ENCODE measurements at places on chromosomes 3 and 15.
A peak's percentile ranks its signal among the peaks of the same experiment; 100 is the strongest.

- DNase-seq: no peak
Measured at GRCh38 chr15:59186501-59186900, 20.1 kb upstream of the LDHAL6B start.

DNA sequence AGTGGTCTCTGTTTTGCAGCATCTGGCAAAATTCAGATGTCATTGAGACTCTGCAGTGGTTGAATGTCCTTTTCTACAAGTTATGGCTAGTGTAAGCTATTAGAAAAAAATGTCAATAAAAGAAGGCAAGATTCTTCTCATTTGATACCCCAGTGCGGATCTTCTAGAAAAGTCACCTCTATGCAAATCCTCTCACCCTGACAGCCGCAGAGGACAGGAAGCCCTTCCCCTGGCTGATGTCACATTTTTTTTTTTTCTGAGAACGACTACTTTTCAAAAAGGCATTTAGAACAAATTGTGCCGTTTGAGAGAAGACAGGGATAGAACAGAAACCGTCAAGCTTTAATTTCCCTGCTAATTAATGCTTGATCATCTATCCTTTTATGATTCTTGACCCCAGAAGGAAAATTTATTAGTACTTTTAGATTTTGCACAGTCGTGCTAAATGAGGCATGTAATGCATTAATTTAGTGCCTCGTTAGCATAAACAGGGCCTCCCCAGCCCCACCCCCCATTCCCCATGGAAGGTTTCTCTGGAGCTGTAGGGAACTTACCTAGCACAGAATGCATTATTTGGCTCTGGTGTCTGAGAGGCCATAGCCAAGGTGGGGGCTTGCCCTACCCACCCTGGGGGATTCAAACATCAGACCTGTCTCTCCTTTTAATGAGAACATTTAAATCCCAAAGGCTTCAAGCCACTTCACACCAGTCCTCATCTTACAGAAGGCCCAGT is 183.8 kb downstream of the OPA1 start:
- no peak for DNase-seq

DNA sequence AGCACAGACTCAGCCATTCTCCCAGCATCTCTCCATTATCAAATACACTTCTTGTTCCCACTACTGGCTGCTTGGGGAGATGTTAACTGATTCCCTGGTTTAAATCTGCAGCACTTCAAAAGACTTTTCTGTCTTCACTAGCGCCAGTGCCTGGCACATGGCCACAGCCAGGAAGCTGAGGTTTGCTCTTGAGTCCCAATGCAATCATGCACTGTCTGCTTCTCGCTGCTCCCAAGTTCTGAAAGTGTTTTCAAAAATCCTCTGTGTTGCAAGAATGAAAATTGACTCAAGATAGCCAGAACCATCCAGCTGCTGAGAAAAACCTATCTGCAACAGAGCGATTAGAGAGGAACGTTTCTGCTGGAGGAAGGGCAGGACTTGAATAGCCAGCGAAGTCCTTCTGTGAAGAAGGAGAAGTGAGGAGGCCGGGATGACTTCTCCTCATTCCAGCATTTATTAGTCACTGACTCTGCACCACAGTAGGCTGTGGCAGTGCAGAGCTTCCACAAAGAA is 358.4 kb upstream of the NR2F2 start:
- DNase-seq: no peak

GRCh38 chr15:27410996-27411605 is 440.1 kb downstream of the GABRG3 start:
- DNase-seq: no peak

- DNase-seq: peak; percentile 1
Measured at GRCh38 chr15:95559875-95560394, 770.6 kb upstream of the NR2F2 start.

DNA sequence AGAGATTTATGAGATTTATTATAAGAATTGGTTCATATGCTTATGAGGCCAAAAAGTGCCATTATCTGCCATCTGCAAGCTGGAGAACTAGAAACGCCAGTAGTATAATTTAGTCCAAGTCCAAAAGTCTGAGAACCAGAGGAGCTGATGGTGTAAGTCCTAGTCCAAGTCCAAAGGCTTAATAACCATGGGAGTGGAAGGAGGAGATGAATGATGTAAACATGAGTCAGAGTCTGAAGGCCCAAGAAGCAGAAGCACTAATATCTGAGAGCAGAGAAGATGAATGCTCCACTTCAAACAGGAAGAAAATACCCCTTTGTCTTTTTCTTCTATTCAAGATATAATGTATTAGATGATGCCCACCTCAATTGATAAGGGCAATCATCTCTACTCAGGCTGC is 185.7 kb downstream of the CGGBP1 start:
- no peak for DNase-seq

GRCh38 chr15:52421029-52421428 is 107.7 kb downstream of the MYO5A start:
- no peak for DNase-seq
